ENCODE measurements at places on chromosomes 2 and 18.

GRCh38 chr2:97769308-97769707, 55.9 kb downstream of the ZAP70 start:
- DNase-seq: no peak

GRCh38 chr2:23904215-23904614, 22.7 kb downstream of the ATAD2B start:
- no peak for DNase-seq

DNA sequence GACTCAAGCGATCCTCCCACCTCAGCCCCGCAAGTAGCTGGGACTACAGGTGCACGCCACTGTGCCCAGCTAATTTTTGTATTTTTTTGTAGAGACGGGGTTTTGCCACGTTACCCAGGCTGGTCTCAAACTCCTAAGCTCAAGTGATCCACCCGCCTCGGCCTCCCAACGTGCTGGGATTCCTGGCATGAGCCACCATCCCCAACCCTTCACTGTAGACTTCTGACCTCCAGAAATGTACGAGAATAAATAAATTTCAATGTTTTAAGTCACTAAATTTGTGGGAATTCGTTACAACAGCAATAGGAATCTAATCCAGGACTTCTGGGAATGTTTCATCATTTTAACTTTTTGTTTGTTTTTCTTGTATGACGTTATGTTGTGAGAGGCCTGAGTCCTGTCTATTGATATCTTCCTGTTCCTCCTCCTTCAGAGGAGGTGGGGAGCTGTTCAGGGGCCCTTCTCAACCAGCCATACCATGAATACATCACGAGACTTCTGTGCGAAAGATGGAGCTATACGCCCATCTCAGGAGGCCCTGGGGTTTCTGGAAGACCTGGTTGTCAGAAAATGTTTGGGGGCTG, 40.0 kb downstream of the TEX44 start:
- DNase-seq: no peak

DNA sequence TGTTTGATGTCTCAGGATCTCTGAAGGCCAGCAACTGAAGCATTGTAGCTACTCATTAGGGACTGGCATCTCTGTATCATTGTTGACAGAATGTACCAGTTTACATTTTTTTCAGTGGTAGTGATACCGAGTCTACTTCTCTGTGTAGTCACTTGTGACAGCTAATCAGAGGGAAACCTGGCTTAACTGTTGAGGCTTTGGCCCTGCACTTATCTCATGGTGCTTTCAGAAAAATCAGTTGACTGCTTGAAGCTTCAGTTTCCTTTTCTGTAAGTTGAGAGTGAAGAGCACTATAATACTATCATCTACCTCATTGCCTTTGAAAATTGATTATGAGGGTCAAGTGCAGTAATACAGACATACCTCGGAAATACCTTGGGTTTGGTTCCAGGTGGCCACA, 90.0 kb downstream of the COMMD1 start:
- DNase-seq: no peak

DNA sequence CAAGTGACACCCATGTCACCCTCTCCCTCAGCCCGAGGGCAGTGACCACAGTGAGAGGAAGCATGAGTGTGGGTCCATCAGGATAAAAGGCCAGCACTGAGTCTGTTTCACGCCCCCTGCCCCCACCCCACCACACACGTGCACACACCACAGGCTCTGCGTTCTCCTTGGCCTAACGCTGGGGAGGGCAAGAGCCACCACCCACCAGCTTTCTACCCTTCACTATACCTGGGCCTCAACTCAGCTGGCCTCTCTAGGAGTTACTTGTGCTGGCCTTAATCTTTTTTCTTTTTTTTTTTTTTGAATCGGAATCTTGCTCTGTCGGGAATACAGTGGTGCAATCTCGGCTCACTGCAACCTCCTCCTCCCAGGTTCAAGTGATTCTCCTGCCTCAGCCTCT, 140.5 kb downstream of the ZFP36L2 start:
- no peak for DNase-seq

DNA sequence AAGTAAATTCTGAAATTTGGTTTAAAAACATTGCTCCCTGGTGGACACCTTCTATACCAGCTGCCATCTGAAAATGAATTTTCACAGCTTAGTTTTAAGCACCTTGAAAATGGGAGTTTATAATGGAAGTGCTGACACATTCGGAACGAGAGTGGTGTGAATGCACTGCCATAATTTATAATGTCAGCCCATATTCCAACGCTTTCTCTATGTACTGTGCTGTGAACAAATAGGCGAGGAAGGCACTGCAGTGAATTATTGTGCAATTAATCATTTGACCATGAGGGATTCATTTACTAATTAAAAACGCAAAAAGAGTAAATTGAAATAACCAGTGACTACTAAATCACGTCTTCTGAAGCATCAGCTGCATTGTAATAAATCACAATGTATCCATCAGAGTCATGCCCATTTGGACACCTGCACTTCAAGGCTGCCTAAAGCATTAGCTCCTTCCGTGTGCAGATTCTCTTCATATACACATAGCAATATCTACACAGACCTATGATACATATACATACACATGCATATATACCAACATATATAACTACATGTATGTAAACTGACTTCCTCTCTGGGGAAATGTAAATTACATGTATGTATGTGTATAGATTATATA, 699.8 kb downstream of the GALR1 start:
- DNase-seq: no peak

GRCh38 chr2:113873867-113874266, 16.0 kb upstream of the ACTR3 start:
- no peak for DNase-seq

DNA sequence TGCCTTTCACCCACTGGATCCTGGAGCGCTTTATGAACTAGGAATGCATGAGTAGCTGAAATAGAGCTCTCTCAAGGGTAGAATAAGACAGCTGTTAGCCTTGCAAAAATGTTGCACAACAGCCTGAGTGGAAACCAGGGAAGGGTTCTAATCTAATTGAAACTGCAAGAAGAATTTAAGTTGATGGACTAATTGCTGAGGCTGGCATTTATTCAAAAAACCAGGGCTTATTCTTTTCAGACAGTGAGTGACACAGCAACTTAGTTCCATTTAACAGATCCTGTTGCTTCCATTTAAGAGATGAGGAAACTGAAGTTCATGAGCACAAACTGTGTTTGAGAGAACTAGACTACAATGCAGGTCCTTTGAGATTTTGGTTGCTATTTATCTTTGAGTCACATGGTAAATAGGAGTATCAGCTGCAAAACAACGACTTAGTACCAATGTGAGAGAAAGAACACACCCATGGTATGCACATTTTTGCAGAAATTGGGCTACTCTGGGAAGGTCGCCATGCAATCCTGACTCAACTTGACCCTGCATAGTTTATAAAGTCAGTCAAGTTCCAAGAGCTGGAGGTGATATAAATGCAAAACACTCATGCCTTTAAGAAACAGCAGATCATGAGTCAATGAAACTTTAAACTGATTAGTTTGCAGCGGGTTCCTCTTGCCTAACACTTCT, 76.4 kb upstream of the PARD3B start:
- no peak for DNase-seq

DNA sequence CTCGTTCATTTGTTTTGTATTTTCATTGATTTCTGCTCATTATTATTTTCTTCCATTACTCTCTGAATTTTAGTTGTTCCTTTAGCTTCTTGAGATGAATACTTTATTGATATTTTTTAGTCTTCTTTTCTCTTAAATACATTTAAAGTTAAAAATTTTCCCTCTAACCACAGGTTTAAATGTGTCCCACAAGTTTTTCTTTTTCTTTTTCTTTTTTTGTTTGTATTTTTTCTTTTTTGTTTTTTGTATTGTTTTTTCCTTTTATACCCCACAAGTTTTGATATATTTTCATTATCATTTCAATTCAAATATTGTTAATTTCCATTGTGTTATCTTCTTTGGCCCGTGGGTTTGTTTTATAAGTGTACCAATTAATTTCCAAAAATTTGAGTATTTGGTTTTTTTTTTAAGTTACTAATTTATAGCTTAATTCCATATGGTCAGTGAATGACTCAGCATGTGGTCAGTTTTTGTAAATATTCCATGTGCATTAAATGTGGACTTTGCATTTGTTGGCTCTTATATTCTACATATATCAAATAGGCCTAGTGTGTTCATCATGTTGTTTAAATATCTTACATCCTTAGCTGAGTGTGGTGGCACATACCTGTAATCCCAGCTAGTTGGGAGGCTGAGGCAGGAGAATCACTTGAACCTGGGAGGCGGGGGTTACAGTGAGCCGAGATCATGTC, 16.2 kb downstream of the CENPO start:
- DNase-seq: no peak

DNA sequence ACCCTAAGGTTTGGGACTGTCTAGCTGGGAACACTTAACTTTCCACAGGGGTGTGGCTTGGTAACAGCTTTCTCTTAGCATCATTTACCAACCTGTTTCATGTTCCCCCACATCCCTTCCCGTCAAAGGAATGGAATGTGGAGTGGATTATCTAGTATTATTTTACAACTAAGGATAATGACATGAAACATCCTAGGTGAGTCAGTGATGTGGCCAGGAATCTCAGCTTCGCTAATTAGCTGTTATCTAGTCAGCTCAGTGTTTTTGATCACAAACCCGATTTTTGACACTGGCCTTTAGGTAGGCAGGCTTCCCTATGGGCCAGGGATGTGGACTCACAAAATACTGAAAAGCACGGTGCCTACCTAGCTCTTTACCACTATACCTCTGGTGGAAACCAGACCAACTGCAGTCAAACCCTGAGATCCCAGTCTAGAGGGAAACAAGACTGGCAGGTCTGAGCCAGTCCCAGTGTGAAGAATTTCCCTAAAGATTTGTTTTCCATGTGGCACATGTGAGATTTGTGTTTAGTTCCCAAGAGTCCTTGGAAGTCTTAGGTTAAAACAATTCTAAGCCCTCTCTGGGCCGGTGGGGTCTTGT, 2.8 kb upstream of the NRP2 start:
- no peak for DNase-seq

- no peak for DNase-seq
Measured at GRCh38 chr2:208415897-208416296, 9.3 kb downstream of the PTH2R start.

GRCh38 chr2:204561771-204562170, 16.5 kb downstream of the PARD3B start:
- DNase-seq: no peak

DNA sequence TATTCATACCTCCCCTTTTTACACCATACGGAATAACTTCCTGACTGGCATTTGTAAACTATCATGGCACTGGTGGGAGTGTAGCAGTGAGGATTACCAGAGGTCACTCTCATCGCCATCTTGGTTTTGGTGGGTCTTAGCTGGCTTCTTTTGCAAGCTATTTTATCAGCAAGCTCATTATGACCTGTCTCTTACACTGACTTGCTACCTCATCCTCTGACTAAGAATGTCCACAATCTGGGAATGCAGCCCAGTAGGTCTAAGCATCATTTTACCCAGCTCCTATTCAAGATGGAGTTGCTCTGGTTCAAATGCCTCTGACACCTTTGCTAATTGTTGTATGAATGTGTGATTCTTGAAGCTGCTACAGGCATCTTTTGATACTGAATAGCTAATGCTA, 950.8 kb upstream of the SLC39A10 start:
- no peak for DNase-seq

DNA sequence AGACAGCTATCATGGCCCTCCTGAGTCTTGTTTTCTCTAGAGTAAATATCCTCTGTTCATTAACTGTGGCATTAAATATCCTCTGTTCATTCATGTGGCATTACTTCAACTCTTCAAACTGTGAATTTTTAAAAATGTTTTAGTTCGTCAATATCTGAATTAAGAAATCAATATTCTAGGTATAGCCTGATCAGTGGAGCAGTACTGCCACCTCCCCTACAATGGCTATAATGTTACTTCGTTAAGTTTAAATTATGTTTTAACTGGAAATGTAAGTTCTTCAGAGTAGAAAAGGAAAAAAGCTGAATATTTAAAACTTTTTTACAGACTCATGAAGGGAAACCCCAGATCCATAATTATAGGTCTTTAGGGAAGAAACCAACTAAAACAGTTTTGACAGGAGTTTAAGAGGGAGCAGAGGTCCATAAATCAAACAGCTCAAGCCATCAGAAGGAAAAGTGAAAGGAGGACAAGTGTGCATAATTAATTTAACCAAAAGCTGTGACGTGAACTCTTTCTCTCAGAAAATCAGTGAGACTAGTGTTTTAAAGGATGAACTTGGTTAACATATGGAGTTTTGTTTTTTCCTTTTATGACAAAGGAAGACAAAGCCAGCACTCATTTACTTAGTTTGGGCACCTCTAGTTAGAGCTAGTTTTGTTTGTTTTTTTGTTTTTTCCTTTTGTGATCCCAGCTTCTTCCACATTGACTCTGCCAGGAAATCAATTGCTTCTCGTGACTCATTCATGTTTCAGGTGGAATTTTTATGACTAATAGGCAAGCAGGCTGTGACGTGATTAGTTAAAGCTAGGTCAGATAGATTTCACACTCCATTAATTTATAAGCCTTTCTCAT, 44.9 kb downstream of the RBBP8 start:
- DNase-seq: no peak

DNA sequence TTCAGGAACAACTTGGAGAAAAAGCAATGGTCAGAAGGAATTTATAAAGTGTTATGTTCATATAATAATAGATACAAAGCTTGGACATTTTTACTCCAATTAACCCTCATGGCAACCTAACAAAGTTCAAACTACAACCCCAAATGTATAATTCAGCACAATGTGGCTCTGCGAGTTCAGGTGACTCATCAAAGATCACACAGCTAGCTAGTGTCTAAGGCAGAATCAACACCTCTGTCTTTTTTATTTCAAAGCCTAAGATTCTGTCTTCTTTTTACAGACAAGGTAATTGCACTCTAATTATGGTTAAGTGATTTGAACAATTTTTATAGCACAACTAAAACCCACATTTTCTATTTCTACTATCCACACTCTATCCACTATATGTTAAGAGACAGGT, 90.5 kb downstream of the CHST9 start:
- no peak for DNase-seq

Measured in activated CD8-positive, alpha-beta memory T cell treated with anti-CD3 and anti-CD28 coated beads for 48 hours (primary cell).